ENCODE measurements at places on chromosomes 13 and 19.
A peak's percentile ranks its signal among the peaks of the same experiment; 100 is the strongest.

- DNase-seq = peak; percentile 69
Measured at GRCh38 chr19:28466107-28467045, 746.6 kb downstream of the UQCRFS1 start.

- DNase-seq = no peak
Measured at GRCh38 chr13:62846302-62846701, 1430.7 kb upstream of the PCDH20 start.

DNA sequence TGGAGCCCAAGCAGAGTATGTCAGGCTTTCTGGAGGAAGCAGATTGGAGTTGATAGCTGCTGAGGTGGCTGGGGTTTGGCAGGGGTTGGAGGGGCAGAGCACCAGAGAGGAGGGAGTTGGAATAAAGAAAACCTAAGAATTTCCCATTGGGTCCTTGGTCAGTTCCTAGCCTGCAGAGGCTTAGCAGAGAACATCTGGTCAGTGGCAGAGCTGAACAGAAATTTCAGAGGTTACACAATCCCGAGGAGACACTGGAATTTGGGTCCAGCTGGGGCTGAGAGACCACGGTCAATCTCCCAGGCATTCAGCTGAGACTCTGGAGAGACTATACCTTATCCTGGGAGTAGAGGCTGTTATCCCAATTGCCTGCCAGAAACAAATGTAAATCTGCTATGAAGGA, 84.4 kb downstream of the DPY19L3 start:
- DNase-seq = no peak

DNA sequence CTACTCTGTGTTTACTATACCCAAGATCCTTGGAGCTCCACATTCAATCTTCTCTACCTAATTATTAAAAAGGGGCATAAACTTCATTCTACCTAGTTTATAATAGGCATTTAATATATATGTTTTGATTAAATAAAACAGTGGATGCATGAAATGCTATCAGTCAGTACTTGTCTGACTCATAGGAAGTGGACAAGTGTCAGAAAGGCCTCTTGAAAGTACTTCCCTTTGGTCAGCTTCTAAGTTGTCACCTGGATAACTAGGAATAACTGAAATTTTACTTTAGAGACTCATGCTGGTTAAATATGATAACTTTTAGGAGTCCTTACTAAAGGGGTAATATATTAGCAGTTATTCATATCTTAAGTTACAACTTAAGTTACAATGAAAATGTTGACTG, 329.8 kb downstream of the KLF5 start:
- no peak for DNase-seq

DNA sequence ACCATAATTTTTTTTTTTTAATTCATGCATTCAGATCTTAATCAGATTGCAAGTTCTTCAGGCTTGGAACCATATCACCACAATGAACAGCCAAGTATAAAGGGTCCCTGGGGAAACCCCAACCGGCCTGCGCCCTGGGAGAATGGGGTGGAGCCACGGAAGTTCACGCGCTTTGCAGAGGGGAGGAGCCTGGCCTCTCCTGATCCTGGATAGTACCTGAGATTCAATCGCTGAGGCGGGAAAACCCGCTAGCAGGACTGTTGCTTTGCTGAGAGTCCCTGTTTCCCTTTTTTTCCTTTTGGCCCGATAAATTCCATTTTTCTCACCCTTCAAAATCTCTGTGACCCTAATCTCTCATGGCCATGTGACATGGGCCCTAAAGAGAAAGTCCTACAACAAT, 385.1 kb downstream of the IRS2 start:
- no peak for DNase-seq

DNA sequence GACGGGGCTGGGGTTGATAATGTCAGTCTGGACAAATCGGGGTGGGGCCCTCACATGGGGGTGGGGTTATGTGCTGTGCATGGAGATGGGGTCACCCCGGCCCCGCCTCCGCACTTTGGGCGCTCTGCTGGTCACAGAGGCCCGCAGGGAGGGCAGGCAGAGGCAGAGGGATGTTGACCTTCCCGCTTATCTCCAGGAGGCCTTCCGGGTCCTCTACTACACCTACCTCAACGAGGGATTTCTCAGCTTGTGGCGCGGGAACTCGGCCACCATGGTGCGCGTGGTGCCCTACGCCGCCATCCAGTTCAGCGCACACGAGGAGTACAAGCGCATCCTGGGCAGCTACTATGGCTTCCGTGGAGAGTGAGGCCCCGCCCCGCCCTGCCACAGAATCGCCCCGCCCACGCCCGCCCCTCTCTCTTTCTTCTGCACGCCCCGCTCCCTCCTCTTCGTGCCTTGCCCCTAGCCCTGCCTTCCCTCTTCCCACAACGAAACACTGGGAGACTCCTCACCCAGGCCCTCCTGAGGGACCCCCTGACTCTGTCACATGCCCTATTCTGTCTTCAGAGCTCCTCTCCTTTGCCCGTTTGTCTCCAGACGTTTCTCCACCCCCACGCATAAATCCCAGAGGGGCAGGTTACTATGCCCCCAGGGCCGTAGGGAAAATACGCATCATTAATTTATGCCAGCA, 32.8 kb downstream of the TMEM161A start:
- DNase-seq = no peak

- no peak for DNase-seq
Measured at GRCh38 chr13:27483421-27483820, 33.1 kb upstream of the MTIF3 start.

GRCh38 chr13:61187471-61187870, 228.2 kb downstream of the PCDH20 start:
- no peak for DNase-seq

GRCh38 chr13:98315466-98315865, 138.4 kb upstream of the RNF113B start:
- DNase-seq = no peak

DNA sequence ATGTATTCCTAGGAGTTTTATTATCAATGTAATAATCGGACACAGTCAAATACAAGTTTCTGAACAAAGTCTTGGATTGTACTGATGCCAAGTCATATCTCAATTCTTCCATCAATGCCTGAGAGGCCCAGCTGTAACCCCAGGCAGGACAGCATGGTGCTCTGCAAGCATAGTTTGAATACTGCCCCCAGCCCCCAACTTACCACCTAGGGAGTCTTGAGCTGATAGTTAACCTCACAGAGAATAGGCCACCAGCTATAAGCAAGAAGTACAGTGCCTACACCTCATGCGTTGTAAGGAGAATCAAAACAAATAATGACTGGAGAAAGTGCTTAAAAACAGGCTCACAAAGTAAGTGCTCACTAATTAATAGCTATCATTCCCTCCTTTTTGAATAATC, 2.7 kb downstream of the PROSER1 start:
- no peak for DNase-seq

- DNase-seq = no peak
Measured at GRCh38 chr19:44663996-44664395, 7.3 kb upstream of the CEACAM19 start.

- no peak for DNase-seq
Measured at GRCh38 chr19:49770529-49770928, 3.7 kb downstream of the AP2A1 start.

DNA sequence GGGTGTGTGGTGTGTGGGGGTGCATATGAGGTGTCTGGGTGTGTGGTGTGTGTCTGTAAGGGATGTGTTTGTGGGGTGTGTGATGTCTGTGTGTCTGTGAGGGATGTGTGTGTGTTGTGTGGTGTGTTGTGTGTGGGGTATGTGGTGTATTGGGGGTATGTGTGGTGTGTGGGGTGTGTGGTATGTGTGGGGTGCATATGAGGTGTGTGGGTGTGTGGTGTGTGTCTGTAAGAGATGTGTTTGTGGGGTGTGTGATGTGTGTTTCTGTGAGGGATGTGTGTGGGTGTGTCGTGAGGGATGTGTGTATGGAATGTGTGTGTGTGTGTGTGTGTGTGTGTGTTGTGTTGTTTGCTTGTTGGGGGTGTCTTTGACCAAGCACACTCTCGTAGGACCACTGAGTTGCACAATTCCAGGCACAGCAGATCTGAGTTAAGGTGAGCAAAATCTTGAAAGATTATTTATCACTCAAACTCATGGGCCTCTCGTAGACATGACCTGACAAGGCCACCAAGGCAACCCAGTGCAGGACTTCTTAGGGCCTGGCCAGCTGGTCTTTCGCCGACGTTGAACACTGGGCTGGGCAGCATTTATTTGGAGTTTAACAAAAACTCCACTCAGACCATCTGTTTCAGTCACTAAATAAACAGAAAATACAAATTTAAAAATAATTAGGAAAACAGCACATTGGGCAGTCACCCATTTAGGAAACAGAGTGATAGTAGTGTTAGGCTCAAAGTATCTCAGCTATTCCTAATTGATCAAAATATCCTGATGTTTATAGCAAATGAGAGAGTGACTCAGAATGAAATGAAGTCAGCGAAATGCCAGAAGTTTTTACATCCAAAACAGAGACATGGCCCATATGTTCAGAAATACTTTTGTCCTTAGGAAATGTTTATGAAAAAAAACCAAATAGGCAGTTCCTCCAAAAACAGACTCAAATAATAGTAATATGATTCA, 301.1 kb downstream of the FGF9 start:
- DNase-seq = no peak

GRCh38 chr19:53908106-53908934, 758 bp upstream of the CACNG7 start:
- DNase-seq = no peak

- peak; percentile 54 for DNase-seq
Measured at GRCh38 chr19:400976-401865, 7.7 kb downstream of the C2CD4C start.

GRCh38 chr13:20132052-20132634, 28.7 kb downstream of the GJA3 start:
- DNase-seq = no peak

GRCh38 chr13:111662451-111662850, 342.0 kb downstream of the TEX29 start:
- no peak for DNase-seq

DNA sequence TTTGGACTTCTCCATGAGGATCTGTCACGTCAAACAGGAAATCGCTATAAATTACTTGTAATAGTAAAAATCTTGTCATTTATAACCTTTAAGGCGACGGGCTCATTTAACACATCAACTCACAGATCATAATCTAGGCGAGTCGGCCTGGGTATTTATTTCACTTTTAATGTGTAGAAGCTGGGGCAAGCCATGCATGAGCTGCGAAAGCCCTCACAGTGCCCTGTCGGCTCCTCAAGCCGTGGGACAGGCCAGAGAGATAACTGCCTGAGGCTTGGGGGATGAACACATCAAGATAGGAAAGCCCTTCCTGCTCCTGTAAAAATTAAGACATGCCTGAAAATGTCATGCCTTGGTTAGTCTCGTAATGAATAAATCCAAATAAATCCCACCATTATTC, 30.8 kb downstream of the SOX1 start:
- DNase-seq = no peak

DNA sequence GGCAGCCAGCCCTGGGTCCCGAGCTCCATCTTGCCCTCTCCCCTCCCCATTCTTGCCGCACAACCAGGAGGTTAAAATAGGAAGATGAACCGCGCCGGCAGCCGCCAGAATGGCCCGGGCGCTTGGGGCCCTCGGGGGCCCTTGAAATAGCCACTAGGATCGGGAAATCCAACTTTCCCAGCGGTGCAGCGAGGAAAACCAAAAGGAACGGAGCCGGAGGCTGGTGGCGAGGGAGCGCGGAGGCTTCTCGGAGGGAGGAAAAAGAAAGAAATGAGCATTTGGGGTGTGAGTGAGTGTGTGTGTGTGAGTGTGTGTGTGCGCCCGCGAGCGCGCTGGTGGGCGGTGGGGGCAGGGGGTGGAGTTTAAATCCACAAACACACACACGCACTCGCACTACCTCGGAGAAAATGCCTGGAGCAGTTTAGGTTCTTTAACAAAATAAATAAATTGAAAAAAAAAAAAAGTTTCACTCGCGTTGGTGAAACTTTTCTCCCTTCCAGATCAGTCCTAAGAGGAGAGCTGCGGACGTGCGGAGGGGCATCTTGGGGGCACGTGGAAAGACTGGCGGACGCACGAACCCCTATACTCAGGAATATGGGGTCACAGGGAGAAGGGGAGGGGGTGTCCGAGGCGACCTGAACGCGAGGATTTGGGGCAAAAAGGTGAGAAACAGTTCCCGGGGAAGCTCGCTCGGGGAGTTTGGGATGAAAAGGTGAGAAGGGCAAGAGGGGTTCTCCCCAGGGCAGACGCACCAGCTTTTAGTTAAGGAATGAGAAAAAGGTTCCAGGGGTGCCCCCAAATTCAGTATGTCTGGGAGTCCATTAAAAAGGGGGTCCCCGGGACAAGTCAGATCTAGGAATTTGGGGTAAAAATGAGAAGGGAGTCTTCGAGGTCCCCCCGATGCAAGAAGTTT, 1.3 kb downstream of the RFX2 start:
- DNase-seq = peak; percentile 70

GRCh38 chr13:53783471-53783870, 754.9 kb downstream of the OLFM4 start:
- no peak for DNase-seq

- no peak for DNase-seq
Measured at GRCh38 chr19:10173527-10173926, 21.2 kb downstream of the DNMT1 start.

DNA sequence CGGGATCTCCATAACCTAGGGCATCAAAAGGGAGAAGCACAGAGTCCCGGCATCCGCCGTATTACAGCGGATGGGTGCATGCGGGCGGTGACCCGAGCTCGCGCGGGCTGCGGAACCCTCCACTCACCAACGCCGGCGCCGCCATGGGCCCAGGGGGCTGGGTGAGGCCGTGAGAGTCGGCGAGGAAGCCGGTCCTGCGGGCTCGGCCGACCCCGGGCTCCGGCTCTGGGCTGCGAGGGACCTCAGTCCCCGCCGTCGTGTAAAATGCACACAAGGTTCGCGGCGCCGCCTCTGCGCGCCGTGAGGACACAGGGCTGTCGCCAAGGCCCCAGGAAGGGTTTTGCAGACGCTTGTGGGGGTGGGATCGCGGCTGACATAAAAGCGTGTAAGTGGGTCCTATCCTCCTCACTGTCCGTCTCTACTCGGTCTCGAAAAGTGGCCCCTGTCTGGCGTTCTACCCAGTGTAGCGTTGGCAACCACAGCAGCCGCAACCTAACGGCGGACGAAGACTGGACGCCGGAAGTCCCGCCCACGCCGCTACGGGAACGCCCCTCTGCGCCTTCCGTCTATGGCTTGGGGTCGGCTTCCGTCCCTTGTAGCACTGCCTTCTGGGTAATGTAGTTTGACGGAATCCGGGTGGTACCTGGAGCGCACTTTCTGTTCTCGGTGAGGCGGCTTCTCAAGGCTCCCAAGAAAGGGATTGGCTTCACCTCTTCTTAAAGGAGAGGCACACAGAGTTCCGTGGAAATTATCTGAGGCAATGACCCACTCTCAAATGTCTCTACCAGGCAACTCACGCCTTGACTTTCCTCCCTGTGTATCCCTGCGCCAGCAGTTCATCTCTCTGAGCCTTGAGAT, at the start of gene ZNF599:
Gene ZNF599 (minus strand): TSS at position 519 of the 858 bp plus-strand sequence. CDS start 374 bp downstream, at position 145.
- DNase-seq = peak; percentile 94

- DNase-seq = no peak
Measured at GRCh38 chr19:49749055-49749716, 13.9 kb downstream of the TSKS start.

GRCh38 chr13:34513526-34513925, 428.5 kb upstream of the NBEA start:
- DNase-seq = no peak
